ENCODE measurements at places on chromosomes 13 and 19. TPM values are rescaled to one million over a fixed set of nuclear protein-coding genes. Genes with fewer than 3 reads are reported as not detected.

The LHFPL6 gene
- total RNA-seq = 99.3 TPM

The FSD1 gene
- total RNA-seq = not detected

The CYP2S1 gene
- 2.6 TPM for total RNA-seq

The SIGLEC8 gene
- total RNA-seq = 0.17 TPM

The SLC25A41 gene
- not detected for total RNA-seq

The ZNF763 gene
- total RNA-seq = 5.5 TPM

The FGF22 gene
- not detected for total RNA-seq

The FAM216B gene
- total RNA-seq = not detected

The SLC25A42 gene
- total RNA-seq = 10.3 TPM

The ADGRE3 gene
- not detected for total RNA-seq
